ENCODE measurements at places on chromosomes 6 and 20.
A peak's percentile ranks its signal among the peaks of the same experiment; 100 is the strongest.

- peak; percentile 9 for DNase-seq
Measured at GRCh38 chr20:7608250-7608649, 332.0 kb downstream of the HAO1 start.

DNA sequence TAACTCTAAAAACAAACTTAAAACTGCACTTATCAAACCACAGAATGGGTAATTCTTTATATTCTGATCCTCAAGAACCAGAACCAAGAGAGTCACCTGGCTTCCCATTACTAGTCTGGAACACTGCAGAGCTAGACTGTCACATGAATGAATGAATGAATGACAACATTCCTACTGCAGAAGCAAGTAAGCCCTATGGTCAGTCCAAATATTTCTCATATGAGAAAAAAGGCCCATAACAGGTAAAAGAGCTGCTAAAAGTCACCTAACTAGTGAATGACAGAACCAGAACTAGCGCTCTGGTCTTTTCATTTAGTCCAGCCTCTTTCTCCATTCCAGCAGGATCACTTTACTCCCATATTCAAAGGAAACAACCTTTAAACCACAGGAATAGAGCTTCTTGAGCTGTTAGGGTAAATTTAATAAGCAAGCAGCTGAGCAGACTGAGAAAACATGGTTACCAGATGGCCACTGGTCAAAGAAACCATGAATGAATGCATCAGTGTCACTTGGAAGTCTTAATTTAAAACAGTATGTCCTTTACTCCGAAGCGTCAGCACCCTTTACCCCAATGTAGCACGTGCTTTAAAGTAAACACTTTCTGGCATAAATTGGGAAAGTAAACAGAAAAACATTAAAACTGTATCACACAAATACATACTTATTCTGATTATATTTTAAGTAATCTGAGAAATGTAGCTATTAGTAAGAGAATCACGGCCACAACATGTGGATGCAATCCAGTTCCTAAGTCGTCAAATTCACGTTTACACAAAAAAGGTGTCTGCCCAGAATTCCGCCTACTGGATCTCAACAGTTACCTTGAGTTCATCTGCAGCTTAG is 1.4 kb downstream of the PREP start:
- DNase-seq = no peak

DNA sequence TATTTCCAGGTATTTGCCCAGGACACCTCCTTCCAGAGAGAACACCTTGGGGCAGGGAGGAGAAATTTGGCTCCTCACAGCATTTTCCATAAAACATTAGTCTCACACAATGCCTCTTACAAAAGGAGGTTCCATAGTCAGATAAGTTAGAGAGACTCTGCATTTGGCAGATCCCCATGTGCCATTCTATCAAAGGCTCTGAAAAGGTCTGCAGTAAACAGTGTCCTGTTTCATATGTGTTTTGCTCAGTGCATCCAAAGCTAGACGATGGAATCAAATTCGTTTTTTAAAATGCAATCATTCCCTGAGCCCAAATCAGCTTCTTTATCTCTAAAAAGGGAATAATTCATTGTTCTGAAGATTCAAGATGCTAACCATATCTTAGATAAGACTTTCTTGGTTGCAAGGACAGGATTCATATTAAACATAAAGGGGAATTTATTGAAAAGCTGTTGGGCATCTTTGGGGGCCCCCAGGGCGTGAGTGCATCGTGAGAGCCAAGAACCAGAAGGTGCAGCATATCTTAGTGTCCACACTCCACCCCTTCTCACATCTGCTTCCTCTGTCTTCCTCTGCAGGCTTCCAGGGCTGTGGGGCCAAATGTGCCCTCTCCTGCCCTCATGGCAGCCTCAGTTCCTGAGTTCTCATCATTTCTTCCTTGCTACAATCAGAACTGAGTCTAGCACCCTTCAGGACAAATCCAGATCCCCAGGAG is 41.4 kb upstream of the MLN start:
- no peak for DNase-seq

GRCh38 chr6:125882243-125882642 is 74.3 kb upstream of the HINT3 start:
- no peak for DNase-seq

GRCh38 chr20:49846206-49846807 is 33.7 kb downstream of the SLC9A8 start:
- peak; percentile 41 for DNase-seq

GRCh38 chr6:71126506-71126905 is 162.1 kb upstream of the OGFRL1 start:
- DNase-seq = no peak

DNA sequence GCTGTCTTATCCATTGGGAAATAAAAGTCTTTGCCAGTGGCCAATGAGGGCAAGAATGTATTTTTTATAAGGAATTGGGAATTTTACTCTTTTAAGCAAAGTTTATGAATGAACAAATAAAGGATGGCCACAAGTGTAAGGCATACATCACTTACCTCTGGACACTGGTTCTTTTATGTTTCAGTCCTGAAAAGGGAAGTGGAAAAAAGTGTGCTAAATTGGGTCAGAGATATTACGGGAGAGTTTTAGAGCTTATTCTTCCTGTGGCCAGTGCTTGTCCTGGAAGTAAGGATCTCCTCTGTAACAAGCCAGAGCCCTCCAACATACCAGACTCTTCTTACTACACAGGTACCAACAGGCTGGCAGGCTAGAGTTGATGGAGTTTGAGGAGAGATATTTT is 22.5 kb upstream of the RIPK1 start:
- no peak for DNase-seq

GRCh38 chr6:1380625-1381427 is 8.6 kb upstream of the FOXF2 start:
- DNase-seq = no peak

DNA sequence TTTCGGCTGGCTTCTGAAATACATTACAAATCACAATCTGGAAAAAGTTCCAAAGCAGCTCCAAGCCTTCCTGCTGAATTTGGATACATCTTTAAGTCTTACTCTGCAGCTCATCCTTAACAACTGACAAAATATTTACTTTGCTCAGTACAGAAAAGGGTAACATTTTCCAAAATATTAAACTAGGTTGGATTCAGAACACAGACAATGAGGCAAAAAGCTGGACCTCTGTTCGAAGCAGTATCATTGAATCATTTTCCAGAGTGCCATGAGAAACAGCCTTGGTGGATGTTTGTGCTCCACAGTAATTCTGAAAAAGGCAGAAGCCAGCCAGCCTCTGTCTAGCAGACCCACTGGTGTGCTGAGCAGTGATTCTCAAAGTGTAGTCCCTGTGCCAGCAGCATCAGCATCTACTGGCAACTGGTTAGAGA is 162.1 kb downstream of the AIG1 start:
- no peak for DNase-seq

GRCh38 chr20:31801508-31801907 is 17.6 kb upstream of the MYLK2 start:
- DNase-seq = no peak

DNA sequence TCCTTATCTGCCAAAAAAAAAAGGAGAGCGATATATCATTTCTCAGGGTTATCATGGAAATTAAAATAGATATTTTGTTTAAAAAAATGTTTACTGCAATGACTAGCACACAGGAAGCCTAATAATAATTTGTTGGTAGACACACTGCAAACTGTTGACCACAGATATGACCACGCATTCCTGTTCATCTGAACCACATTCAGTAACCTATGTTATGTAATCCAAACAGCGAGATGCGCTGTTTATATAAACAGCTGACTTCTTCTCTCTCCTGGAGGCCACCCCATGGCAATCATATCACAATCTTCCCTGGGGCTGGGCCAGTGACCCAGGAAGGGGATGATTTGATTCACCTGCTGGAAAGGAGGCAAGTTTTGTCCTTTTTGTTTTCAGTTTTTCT is 129.3 kb upstream of the UST start:
- no peak for DNase-seq

GRCh38 chr20:1319462-1319861 is 9.5 kb downstream of the SDCBP2 start:
- no peak for DNase-seq

DNA sequence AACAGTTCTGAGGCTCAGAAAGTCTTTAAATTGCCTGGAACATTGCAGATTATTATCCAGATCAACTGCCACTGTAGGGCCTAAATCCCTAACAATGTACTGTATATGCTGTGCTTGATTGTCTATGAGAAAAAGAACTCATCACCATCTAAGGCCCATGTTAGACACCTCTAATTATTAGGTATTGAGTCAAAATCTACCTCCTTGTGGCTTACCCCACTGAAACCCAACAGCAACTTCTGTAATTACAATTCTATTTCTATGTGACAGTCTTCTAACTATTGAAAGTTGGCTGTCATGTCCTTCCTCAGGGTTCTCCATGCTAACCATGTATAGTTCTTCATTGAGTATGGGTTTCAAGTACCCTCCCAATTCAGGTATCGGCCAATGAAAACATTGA is 13.9 kb downstream of the MCM9 start:
- no peak for DNase-seq
